Right cardiac atrium (tissue), 5 donors: ENCODE measurements at places on chromosomes 16 and 17.

GRCh38 chr16:59052231-59052630, 318.1 kb upstream of the GOT2 start:
- no peak for DNase-seq

DNA sequence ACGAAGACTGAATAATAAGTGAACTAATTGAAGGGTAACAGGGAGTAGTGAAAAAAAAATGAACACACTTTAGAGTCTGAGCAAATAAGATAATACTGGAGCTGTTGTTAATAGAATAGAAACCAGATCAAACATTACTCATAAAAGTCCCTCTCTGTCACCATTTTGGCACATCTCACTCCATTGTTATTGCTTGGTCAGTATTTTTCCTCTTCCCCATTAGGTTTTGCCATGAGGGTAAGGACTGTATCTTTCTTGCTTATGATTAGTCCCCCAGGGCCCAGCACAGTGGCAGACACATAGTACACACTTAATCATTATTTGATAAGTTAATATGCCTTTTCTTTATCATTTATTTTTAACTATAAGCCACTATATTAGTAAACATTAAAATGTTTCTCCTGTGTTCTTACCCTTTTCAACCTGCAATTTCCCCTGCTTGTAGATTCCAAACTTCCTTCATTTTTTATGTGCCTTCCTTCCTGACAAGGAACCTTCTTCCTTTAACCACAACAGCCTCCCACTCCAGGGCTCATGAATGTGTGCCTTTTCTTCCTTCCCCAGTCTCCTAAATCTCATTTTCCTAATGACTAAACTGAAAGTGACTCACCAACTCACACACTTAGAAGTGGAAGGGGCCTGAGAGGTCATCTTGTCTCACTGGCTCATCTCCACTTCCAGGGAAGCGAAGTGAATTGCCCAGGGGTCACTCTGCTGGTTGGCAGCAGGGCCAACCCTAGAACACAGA, 88.2 kb upstream of the HAS3 start:
- DNase-seq = no peak

DNA sequence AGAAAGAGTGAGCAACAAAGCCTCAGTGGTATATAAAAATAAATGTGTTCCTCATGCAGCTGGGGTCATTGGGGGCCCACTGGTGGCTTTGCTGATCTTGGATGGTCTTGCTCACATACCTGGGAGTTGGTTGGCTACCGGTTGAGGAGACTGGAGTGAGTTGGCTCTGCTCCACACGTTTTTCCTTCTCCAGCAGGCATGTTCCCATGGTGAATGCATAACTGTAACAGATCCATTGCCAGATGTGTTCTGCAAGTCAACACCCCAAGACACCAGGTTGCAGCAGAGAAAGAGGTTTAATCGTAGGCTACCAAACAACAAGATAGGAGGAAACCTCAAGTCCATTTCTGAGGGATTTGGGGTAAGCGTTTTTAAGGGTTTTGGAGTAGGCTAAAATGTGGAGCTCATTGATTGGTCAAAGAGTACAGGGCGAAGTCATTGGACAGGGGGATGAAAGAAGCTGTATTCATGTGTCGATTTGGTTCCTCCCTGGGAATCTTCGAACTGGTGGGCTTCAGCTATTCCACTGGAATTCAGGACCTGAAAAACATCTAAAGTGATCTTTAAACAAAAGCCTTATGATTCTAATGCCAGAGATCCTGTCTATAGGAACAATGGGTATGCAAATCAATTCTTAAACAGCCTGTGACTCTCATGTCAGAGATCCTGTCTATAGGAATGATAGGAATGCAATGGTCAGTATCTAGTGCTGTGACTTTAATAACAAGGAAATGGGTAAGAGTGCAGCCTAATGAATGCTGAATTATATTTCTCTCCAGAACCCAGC, 467.5 kb upstream of the C16orf82 start:
- DNase-seq = no peak

DNA sequence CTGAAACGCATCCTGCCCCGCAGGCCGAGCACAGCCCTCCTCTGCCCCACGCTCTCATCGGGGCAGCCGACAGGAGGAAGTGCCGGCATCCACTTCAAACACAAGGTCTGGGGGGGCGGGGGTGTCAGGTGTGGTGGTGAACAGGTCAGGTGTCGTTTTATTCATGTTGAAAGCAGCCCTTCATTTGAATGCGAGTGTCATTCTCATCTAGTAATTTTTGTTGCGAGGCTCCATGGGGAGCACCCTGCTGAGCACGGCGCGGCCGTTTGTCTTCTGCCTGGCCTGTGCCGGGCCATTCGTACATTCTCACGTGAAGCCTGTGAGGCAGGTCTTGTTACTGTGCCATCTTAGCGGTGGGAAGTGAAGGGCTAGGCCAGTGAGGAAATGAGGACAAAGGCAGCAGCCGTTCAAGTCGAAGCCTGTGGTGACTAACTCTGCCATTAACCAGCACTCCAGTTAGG, 1.9 kb downstream of the ACSF3 start:
- no peak for DNase-seq

DNA sequence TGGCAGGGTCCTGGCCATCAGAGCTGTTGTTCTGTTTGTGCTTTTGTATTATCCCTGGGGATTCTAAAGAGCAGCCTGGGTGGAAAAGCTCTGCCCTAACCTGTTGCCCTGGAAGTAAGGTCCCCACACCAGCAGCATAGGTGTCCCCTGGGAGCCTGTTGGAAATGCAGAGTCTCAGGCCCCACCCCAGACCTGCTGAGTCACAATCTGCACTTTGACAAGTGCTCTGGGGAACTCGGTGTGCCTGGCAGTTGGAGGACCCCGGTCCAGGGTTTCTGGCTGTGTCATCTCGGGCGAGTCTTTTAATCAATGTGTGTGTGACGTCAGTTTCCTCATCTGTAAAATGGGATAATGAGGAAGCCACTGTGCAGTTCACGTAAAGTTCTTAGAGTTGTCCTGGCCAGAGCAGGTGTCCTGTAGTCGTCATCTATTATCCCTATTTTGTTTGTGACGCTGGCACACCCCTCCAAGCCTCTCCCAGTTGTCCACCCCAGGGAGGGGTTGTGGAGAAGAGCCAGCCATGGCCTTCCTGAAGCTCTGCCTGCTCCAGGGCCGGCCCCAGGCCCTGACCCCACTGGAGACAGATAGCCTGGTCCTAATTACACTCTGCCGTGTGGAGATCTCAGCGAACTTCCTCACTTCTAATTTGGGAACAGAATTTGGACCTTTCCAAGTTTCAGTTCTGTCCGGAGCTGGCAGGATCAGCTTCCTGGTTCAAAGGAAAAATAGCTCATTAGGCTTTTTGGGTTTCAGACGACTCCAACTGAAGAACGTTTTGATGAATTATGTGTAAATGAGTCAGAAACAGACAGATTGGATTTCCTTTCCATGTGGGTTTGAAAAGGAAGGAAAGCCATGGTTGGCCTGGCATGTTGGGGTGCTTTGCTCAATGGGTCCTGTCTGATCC, 295.7 kb upstream of the FOXF1 start:
- DNase-seq = peak; percentile 76

DNA sequence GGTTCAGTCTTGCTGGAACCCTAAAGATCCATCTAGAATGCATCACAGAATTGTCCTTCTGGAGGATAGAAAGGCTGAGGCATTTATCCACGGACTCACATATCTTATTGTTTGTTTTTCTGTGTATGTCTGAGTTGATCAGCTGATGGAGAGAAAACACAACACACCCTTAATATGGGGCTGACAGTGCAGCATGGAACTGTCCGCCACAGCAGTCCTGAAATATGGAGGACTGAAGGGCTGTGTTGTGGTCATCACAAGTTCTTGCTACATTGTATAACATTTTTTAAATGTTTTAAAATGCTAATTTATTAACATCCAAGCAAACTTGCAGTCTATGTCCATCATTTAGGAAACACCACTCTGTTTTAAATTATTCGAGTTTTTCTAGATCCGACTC, 448.9 kb upstream of the ERCC4 start:
- DNase-seq = no peak
